ENCODE measurements at places on chromosomes 4 and X.

DNA sequence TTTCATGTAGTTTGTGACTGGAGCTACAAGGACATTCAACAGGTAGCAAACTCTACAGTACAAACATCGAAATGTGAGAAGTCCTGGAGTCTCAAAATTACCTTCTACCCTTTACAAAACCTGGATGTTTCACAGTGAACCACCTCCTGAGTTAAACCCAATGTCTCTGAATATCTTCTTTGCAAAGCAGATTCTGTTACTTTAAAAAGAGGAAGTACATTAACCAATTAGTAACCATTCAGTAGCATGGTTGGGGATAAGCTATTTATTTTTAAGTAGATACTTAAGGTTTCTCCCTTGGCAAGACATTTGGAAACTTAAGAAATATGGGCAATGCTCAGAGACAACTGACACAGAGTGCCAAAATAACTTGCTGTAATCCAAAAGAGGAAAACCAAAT is 371.9 kb upstream of the NWD2 start:
- H3K27me3 ChIP-seq, result no peaks in the 10 kb centered on the region
- no peak for DNase-seq
- no peaks in the 10 kb centered on the region for H3K4me1 ChIP-seq
- H3K27ac ChIP-seq, result no peak overlapping the region
- no peak overlapping the region for H3K4me3 ChIP-seq

GRCh38 chrX:22035236-22035635 is 3.1 kb downstream of the PHEX start:
- H3K27me3 ChIP-seq, result no peaks in the 10 kb centered on the region
- H3K4me3 ChIP-seq, result no peak overlapping the region
- H3K4me1 ChIP-seq, result no peaks in the 10 kb centered on the region
- no peak overlapping the region for H3K27ac ChIP-seq

DNA sequence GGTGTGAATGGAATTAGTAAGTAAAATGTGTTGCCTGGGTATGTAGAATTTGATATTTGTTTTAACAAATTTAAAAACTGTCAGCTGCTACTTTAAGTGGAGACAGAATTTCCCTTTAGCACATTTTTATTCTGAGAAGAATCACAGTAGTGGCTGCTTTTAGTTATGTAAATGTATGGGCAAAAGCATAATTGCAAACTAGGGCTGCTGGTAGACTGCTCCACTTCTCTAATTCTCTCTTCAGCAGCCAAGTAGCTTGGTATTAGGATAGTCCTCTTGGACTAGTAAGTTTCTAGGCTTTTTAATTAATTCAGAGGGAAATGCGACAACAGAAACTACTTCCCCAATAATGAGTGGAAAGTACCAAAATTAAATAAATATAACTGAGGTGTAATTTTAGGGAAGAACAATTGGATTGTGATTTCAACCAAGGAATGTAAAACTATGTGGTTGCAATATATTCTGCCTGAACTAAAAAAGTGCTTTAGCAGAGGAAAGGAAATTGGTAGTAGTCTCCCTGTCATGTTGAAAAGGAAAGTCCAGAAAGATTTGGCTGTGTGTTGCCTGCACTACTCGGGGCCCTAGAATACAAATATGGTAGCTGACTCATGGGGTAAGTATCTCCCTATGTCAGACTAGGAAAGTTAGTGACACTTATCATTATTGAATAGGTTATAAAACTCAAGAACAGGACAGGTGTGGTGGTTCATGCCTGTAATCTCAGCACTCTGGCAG is 9.2 kb upstream of the EIF4E start:
- no peak overlapping the region for H3K27ac ChIP-seq
- DNase-seq, result no peak
- no peaks in the 10 kb centered on the region for H3K4me1 ChIP-seq
- H3K27me3 ChIP-seq, result no peaks in the 10 kb centered on the region
- H3K36me3 ChIP-seq, result no peaks in the 10 kb centered on the region

GRCh38 chrX:13471269-13471668 is 98.1 kb upstream of the EGFL6 start:
- no peaks in the 10 kb centered on the region for H3K36me3 ChIP-seq
- H3K27me3 ChIP-seq, result no peaks in the 10 kb centered on the region
- H3K4me1 ChIP-seq, result no peaks in the 10 kb centered on the region
- no peak overlapping the region for H3K4me3 ChIP-seq
- H3K27ac ChIP-seq, result no peak overlapping the region
- DNase-seq, result no peak

GRCh38 chrX:101260435-101260834 is 30.7 kb downstream of the TAF7L start:
- no peaks in the 10 kb centered on the region for H3K36me3 ChIP-seq
- H3K27me3 ChIP-seq, result no peaks in the 10 kb centered on the region
- no peaks in the 10 kb centered on the region for H3K4me1 ChIP-seq
- no peak for DNase-seq

- H3K4me3 ChIP-seq, result peak within 1 kb of the TSS; percentile 79
- peak; percentile 87 for DNase-seq
- no peaks in the 10 kb centered on the region for H3K4me1 ChIP-seq
- peak within 1 kb of the TSS; percentile 83 for H3K27ac ChIP-seq
- H3K36me3 ChIP-seq, result no peaks in the 10 kb centered on the region
These were observed at the start of gene SYTL4 for GRCh38 chrX:100731441-100732281. SYTL4 (minus strand) TSS chrX:100732121; CDS start chrX:100702037, 30,084 bp downstream.

- no peaks in the 10 kb centered on the region for H3K27me3 ChIP-seq
- no peak for DNase-seq
- H3K4me3 ChIP-seq, result no peak overlapping the region
- no peaks in the 10 kb centered on the region for H3K36me3 ChIP-seq
These were observed 424.2 kb downstream of the FGF13 start for GRCh38 chrX:138287205-138287877.
